ENCODE measurements at places on chromosomes 1 and 21.

GRCh38 chr21:45950740-45951515 lies 30.6 kb upstream of the COL6A1 start:
- peak; percentile 27 for DNase-seq

DNA sequence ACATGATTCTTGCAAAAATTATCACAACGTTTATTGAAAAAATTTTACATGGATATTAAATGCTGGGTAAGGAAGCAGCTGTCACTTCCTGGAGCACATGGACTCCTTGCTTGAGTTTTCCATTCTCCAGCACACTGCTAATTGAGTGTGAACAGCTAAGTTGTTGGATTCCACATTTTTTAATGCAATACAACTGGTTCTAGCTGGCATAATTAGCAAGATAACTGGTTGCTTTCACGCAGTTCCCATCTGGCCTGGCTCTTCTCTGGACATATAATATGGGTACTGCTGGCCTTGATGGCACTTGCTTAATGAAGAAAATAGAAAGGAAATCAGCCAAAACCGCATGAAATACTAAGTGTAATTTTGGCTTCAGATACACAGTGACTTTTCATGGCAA lies 26.6 kb downstream of the RGS21 start:
- no peak for DNase-seq

DNA sequence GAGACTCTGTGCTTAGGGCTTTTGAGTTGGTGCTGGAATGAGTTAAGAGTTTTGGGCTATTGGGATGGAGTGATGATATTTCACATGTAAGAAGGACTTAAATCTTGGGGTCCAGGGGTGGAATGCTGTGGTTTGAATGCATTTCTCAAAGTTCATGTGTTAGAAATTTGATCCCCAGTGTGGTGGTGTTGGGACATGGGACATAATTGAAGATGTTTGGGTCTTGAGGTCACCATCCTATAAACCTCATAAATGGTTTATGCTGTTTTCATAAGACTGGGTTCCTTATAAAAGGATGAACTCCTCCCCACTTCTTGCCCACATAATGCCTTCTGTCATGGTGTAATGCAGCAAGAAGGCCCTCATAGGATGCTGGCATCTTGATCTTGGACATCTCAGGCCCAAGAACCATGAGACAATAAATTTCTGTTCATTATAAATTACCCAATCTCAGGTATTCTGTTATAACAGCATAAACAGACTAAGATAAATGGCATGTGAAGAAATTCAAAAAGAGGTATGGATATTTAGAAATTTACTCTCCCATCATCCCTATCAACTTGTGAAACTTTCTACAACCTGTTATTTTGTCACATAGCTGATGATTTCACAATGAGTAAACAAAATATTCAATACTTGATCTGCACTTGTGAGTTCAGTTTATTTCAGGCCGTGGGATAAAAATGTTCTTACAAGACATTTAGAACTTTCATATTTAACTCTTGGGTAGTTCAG lies 48.0 kb upstream of the NEK7 start:
- DNase-seq, result no peak

- no peak for DNase-seq
Observed at GRCh38 chr1:62492521-62492920, 55.7 kb downstream of the USP1 start.

- DNase-seq, result no peak
Observed at GRCh38 chr1:201903135-201903534, 14.4 kb downstream of the SHISA4 start.

- peak; percentile 2 for DNase-seq
Observed at GRCh38 chr21:34517491-34518245, 5.7 kb upstream of the KCNE1 start.

GRCh38 chr1:172629170-172629569 lies 29.7 kb upstream of the FASLG start:
- DNase-seq, result no peak

DNA sequence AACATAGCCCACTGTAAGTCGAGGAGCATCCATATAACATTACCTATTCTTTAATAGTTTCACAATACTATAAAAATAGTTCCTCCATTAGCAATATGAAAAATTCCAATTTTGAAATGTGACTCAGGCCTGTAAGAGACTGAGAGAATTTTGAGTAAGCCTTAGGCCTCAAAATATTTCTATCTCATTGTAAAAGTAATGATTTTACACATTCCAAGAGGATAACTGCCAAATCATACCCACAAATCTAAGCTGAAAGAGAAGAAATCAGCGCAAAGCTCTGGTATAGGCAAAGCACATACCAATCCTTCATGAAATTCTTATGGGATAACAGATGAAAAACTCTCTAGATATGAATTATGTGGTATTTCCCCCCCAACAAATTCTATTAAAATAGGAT lies 144.1 kb downstream of the CDC42BPA start:
- no peak for DNase-seq

DNA sequence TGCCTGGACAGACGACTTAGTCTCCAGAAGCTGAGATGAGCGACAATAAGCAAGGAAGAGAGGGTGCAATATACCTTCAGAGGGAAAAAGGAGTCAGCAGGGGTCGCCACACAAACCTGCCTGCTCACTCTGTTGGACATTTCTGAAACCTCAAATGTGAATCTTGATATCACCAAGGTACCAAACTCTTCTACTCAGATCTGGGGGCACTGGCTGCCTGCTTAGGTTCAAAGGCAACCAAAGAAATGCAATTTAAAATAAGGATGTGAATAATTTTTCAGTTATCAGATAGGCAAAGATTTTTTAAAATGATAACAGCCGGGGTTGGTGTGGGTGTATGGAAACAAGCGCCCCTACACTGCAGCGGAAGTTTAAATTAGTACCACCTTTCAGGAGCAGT lies 164.2 kb downstream of the HIVEP3 start:
- DNase-seq, result no peak

DNA sequence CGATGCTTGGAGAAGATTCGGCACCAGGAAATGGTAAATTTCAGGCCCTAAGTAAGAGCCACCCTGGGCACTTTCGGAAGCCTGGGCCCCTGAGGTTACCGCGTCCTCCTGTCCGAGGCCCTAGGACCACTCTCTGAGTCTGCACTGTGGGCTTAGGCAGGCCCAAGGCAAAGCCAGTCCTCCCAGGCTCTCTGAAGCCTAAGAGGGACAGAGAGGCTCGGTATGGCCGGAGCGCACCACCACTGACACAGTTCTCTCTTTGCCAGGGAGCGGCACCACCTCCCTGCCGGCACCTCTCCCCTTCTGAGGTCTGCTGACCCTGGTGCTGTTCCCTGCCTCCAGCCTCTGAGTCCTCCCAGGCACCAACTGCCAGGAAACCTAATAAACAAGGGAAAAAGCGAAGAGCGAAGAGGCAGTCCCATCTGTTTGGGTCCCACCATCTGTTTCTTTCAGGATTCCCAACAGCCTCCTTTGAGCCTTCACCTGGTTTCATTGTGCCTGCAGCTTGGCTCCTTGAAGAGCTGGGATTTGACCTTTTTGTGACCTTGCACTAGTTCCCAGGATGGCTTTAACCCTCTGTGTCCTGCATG lies 57.7 kb downstream of the VWA5B1 start:
- DNase-seq, result no peak

GRCh38 chr1:47031585-47031984 lies 8.1 kb downstream of the CYP4X1 start:
- DNase-seq, result no peak

Measured in NCI-H1092 (cell line).